ENCODE measurements at places on chromosomes 5 and 9.

GRCh38 chr5:110441035-110441434, 285.4 kb downstream of the TMEM232 start:
- DNase-seq: no peak

GRCh38 chr9:38414040-38414723, 10.1 kb downstream of the IGFBPL1 start:
- DNase-seq: no peak

DNA sequence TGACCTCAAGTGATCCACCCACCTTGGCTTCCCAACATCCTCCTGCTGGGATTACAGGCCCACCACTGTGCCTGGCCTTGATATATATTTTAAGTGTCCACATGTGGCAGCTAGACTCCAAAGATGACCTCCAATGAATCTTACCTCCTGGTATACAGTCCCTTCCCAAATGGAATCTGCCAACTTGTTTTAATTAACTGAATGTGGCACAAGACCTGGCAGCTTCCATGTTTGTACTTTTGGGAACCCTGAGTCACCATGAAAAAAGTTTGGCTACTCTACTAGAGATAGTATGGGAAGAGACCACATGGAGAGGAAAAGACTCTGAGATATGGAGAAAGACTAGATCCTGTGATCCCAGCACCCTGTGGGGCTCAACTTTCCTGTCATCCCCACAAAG, 42.5 kb downstream of the CCL28 start:
- no peak for DNase-seq

DNA sequence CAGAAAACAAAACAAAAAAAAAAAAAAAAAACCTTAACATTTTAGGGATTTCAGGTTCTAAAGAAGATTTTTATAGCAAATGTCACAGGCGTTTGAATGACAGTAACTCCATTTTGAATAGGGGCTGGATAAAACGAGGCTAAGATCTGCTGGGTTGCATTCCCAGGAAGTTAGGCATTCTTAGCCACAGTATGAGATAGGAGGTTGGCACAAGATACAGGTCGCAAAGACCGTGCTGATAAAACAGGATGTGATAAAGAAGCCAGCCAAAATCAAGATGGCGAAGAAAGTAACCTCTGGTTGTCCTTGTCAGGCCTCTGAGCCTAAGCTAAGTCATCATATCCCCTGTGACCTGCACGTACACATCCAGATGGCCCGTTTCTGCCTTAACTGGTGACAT, 425.6 kb upstream of the PTPRD start:
- no peak for DNase-seq

DNA sequence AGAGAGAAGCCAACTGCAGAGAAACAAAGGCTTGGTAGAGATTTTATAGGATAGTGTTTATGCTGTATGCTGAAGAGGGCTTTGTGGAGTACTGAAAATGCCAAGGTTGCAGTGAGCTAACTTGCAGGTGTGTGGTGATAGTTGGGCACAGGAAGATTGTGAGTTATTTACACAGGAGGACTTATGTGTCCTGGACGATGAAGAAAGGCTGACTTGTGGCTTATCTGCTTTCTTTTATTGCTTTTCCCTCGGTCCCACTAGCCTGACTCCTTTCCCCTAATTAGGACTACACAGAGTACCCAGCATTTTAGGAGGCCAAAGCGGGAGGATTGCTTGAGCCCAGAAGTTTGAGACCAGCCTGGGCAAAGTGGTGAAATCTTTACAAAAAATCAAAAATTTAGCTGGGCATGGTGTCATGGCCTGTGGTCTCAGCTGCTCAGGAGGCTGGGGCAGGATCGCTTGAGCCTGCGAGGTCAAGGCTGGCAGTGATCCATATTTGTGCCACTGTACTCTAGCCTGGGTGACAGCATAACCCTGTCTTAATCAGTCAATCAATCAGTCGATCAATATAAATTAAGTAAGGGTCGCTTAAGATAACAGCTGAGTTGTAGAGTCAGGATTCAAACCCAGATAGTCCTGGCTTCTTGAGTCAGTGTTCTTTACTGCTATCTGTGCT, 61.9 kb downstream of the UBE2R2 start:
- no peak for DNase-seq

GRCh38 chr9:98833090-98833956, 25.9 kb downstream of the GALNT12 start:
- DNase-seq: no peak

DNA sequence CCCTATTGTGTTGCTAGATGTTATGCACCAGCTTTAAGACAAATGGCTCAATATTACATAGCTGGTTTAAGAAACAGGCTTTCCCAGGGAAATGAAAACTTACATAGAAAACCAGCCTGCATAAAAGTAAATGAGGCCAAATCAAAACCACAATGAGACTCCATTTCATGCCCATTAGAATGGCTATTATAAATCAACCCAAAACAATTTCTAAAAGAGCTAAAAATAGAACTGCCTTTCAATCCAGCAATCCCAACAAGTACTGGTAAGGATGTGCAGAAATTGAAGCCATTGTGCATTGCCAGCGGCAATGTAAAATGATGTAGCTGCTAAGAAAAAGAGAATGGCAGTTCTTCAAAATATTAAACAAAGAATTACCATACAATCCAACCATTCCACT, 1170.0 kb upstream of the CDH9 start:
- no peak for DNase-seq

GRCh38 chr5:18010053-18010452, 375.8 kb downstream of the TAF11L14 start:
- DNase-seq: no peak

- no peak for DNase-seq
Measured at GRCh38 chr9:5895782-5896181, 5.1 kb downstream of the MLANA start.

DNA sequence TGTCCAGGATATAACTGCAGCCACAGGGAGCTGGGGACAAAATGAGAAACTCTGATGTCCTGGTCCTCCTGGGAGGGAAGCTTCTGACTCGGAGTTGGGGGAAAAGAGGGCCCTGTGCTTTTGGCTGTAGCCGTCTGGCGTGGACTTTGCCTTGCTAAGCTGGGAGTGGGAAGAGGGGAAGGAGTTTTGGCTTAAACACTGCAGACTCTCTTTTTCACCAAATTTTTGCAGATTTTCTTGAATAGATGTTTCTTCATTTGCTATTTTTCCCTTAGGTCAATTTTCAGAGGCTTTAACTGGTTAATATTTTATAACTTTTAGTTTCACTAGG, 15.7 kb upstream of the MAT2B start:
- no peak for DNase-seq

- no peak for DNase-seq
Measured at GRCh38 chr5:36766981-36767380, 109.6 kb upstream of the NIPBL start.

DNA sequence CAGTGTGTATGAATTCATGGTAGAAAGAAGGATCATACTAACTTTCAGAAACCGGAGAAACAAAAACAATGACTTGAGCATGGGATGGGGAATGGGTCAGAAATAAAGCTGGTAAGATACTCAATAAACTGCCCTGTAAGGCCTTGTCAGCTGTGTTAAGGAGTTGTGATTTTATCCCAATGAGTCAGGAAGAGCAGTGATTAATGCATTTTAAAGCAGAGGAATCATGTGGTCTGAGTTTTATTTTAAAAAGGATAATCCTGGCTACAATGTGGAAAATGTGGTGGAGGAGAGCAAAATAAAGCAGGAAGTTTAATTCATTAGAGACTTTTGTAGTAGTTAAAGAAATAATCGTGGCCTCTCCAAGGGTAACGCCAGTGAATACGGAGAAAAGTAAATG, 28.7 kb downstream of the DHX29 start:
- DNase-seq: no peak

GRCh38 chr9:111646417-111646816, 15.0 kb upstream of the GNG10 start:
- no peak for DNase-seq
